Activated CD4-positive, alpha-beta T cell treated with anti-CD3 and anti-CD28 coated beads, Interleukin-2, Interleukin-4, amounts not matched to agents 100 ng/mL and 50 ng/mL, durations not matched to agents 16 hours and 8 hours (primary cell): ENCODE measurements at places on chromosomes 3 and 15.

- DNase-seq, result no peak
Observed at GRCh38 chr3:88480822-88481221, 331.1 kb downstream of the C3orf38 start.

GRCh38 chr3:59319442-59319841, 269.6 kb upstream of the CFAP20DC start:
- DNase-seq, result no peak

- no peak for DNase-seq
Observed at GRCh38 chr3:16825617-16826204, 59.0 kb upstream of the PLCL2 start.

- DNase-seq, result no peak
Observed at GRCh38 chr15:58179206-58179605, 41.0 kb downstream of the AQP9 start.

DNA sequence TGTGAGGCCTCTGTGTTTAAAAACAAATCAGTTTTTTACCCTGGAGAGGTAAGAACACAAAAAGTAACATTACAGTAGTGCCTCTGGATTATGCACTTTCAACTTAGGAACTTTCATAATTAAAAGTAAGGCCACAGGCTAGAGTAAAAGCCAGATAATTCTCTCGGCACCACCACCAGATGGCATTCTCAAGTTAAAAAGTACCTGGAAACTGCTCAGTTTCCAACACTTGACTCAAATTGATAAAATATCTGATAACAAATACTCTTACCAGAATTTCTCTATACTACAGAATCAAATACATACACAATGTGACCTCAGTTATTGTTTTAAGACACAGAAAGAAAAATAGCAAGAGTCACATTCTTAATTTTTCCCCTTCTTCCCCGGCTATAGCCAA, 19.9 kb downstream of the SPICE1 start:
- DNase-seq, result peak; percentile 42

DNA sequence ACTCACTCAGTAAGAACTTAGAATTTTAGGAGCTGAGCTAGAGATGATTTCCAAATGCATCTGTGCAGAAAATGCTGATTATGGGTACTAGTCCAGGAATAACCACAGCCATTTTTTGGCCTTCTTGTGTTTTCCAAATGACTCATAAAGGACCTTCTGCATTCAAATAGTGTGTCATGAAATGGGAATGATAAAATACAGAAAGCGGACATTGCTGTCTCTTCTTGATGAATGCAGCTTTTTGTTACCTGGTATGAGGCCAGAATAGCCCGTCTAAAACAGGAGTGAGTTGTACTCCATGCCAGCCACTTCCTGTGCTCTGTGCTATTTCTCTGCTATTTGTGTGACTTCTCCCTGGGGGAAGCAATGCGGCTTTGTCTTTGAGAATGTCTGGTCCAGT, 20.5 kb upstream of the FRMD5 start:
- DNase-seq, result no peak

- DNase-seq, result no peak
Observed at GRCh38 chr3:66297900-66298299, 77.1 kb downstream of the SLC25A26 start.
